Activated T-cell treated with anti-CD3 and anti-CD28 coated beads, Interleukin-2, amount 50 U/mL, for 72 hours (primary cell): ENCODE measurements at places on chromosomes 1 and 21. TPM values are rescaled to one million over a fixed set of nuclear protein-coding genes. Genes with fewer than 3 reads are reported as not detected.

The PTGFR gene
- total RNA-seq: not detected

The GSTM3 gene
- total RNA-seq: 13.3 TPM

The NES gene
- 0.05 TPM for total RNA-seq

The DCAF6 gene
- 33.2 TPM for total RNA-seq

The SH3D21 gene
- 8.1 TPM for total RNA-seq

The GJB3 gene
- total RNA-seq: not detected

The AVPR1B gene
- not detected for total RNA-seq

The PRR9 gene
- total RNA-seq: not detected

The TDRD5 gene
- not detected for total RNA-seq

DNA sequence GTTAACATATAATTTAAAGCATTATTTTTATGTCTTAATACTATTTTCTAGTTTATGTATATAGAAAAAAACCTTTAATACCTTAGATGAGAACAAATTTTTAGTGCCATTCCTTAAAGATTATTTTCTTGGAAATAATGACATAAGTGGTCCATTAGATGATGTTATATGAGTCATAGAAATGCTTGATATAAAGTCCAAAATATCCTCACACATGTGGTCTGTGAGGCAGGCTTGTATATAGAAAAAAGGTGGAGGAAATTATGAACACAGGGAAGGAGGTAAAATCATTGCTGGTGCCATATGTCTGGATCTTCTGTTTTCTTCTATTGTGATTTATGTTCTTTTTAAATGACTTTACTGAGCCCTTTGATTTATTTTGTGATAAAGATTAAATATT, 79.3 kb downstream of the MAP3K7CL start:
- no peak for DNase-seq

DNA sequence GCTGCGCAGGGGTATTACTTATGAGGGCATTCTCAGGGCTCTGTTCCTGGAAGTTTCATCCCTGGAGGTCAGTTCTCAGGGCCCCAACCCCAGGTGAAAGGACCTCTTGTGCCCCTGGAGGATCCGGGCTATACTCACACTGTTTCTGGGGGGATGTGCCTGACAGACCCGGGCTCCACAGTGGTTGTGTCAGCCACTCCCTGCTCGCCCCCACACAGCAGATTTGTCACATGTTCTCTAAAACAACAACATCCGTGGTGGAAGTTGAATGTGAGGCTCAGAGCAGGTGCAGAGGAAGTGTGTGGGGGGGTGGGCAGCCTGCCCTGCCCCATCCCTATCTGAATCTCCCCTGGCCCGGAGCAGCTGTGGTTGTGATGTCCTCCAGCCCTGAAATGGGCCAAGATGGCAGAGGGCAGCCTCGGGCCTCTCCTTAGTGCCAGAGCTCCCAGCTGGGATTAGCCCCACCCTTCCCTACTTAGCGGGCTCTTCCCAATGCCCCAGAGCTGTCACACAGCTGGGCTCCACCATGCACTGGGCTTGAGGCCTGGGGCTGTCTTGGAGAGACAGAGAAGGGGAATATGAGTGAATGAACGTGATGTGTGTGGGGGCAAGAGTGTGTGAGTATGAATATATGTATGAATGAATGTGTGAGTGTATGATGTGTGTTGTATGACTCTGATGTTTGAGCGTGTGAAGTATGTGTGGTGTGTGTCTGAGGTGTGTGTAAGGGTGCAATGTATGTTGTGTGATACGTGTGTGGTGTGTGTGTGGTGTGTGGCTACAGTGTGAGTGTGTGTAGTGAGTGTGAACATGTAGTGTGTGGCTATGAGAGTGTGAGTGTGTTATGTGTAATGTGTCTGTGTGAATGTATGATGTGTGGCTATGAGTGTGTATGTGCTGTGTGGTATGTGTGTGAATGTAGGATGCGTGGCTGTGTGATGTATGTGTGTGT, 1.5 kb upstream of the FCMR start:
- peak; percentile 80 for DNase-seq

GRCh38 chr1:166603296-166603695, 236.0 kb upstream of the POGK start:
- DNase-seq: no peak

- peak; percentile 14 for DNase-seq
Observed at GRCh38 chr1:59903141-59903754, 23.3 kb downstream of the CYP2J2 start.

- DNase-seq: no peak
Observed at GRCh38 chr1:154816937-154817336, 53.1 kb downstream of the KCNN3 start.

DNA sequence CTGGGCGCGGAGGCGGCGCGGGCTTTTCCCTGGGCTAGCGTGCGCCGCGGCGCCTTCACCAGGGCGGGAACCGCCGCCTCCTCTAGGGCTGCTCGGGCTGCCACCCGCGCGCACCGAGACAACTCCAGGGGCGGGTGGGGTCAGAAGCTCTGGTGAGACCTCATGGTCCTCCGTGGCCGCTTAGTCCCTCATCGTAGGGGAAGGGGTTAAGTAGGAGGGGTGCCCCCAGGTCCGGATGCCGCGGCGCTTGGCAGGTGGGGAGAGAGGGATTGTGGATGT, 559 bp downstream of the SERTAD4 start:
- peak; percentile 16 for DNase-seq

GRCh38 chr1:228088586-228089498, 6.3 kb downstream of the ARF1 start:
- DNase-seq: no peak

- DNase-seq: peak; percentile 22
Observed at GRCh38 chr1:202599669-202600431, 110.4 kb downstream of the SYT2 start.

DNA sequence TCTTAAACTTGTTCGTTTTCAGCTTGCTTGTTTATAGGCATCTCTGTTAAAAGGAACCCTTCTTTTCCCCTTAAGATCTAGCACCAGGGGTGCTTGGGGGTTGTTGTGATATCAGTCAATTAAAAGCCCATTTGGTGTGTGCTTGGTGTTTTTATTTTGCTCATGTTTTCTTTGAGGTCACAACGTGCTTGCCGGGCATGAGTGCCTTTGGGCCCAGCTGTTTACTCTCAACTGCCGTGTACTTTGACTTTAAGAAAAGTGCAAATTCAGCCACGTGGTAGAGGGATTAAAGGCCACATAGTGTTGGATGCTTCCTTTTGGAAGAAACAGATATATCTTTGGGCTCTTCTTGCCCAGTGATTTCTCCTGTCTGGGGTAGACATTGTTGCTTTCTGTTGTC, 10.5 kb downstream of the ARID1A start:
- DNase-seq: no peak

GRCh38 chr1:245118806-245119205, 36.0 kb upstream of the KIF26B start:
- DNase-seq: no peak

GRCh38 chr1:202710070-202711045, at the start of gene SYT2:
Gene SYT2 (minus strand): TSS chr1:202710454. CDS start chr1:202605772, 104,682 bp downstream.
- DNase-seq: peak; percentile 18

- DNase-seq: peak; percentile 49
Observed at GRCh38 chr1:244796719-244797406, 38.6 kb upstream of the COX20 start.

- no peak for DNase-seq
Observed at GRCh38 chr1:68383092-68383491, 66.7 kb downstream of the RPE65 start.

GRCh38 chr1:48526008-48526710, 54.2 kb upstream of the SPATA6 start:
- DNase-seq: no peak

DNA sequence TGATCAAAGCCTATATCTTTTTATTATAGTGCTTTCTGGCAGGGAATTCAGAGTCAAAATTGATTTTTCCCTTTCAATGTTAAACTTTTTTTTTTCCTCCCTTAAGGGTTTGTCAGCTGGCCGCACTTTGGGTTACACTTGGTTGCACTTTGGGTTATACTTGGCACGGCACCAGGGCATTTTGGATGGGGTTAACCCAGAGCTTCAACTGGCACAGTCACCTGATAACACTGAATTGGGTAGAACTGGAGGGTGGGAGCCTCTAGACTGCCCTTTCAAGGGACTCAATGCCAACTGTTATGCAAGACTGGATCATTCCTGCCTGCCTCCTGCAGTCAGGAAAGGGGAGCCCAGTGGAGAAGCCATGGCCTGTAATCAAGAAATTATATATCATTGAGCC, 211.5 kb downstream of the KCNJ6 start:
- DNase-seq: no peak

DNA sequence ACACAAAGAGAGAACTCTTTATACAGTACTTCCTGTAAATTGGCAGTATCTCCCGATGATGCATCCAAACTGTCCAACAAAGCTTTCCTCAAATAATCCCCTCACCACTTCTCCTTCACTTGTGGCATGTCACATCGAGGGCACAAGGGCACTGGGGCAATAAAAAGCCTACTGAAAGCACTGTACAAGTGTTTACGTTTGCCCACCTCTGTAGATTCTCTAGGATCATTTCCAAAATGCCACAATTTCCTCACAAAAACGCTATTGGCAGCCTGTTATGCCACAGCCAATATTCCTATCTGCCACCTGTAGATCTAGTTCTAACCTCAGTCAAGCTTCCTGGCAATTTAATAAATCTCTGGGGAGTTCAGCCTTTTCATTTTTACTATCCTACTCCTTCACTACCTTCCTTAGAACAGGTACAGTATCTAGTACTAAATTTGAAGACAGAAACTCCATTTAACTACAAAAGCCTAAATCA, 39.9 kb downstream of the HNRNPR start:
- no peak for DNase-seq

DNA sequence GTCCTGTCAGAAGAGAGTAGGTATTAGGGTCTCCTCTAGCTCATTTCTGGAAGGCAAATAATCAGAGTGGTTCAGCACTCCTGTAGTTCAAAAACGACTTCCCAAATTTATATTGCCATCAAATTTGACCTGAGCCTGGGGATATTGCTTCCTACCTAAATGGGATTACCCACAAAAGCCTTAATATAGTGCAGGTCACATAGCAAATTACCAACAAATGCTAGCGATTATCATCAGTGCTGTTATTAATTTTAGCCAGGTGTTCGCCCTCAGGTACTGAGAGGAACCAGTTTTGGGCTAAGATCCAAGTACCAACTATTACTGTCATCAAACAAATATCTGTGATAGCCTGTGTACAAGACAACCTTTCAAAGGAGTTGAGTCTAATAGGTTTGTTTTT, 661.8 kb upstream of the PTBP2 start:
- no peak for DNase-seq

DNA sequence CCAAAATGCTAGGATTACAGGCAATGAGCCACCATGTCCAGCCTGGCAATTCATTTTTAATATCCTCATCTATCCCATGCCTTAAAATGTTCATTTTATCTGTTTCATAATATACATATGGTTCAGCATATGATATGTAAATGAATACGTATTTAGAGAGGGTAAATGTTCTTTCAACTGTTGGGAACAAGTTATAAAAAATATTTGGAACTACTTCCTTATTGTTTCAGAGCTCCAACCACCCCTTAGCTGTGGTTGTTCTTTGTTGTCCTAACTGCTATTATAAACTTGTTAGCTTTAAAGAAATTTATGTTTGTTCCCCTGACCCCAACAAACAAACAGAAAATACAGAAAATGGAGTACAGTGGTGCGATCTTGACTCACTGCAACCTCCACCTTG, 14.5 kb downstream of the MCOLN2 start:
- DNase-seq: no peak

- DNase-seq: peak; percentile 60
Observed at GRCh38 chr1:25572708-25573590, 29.5 kb downstream of the LDLRAP1 start.

- DNase-seq: no peak
Observed at GRCh38 chr1:213269829-213270228, 218.8 kb downstream of the RPS6KC1 start.

GRCh38 chr1:209190591-209191261, 392.8 kb upstream of the CAMK1G start:
- peak; percentile 23 for DNase-seq

DNA sequence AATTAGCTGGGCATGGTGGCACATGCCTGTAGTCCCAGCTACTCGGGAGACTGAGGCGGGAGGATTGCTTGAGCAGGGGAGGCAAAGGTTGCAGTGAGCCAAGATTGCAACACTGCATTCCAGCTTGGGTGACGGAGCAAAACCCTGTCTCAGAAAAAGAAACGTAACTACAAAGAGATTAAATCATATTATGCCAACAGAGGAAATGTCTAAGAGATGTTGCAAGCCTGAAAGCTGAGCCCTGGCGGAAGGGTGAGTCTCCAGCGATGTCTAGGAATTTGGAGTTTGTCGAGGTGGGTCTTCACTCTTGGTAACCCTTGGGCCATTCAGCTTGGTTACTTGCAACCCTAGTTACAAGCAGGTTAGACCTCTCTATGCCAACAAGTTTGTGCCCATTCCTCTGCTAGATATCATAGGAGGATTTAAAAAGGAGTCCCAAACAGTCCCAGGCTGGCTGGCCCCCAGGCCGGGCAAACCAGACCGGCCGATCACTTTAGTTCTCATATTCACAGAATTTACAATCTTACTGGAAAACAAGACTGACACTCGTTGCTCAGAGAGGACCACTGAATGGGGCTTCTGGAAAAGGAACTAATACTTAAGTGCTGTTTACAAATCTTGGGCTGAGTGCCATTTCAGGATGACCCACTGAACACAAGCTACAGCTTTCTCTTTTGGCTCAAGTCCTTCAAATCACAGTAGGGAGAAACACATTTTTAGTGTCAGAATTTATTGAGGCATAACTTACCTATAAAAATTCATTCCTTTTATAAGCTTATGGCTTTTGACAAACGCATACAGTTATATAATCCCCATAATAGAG, 27.1 kb downstream of the SLC30A1 start:
- no peak for DNase-seq

DNA sequence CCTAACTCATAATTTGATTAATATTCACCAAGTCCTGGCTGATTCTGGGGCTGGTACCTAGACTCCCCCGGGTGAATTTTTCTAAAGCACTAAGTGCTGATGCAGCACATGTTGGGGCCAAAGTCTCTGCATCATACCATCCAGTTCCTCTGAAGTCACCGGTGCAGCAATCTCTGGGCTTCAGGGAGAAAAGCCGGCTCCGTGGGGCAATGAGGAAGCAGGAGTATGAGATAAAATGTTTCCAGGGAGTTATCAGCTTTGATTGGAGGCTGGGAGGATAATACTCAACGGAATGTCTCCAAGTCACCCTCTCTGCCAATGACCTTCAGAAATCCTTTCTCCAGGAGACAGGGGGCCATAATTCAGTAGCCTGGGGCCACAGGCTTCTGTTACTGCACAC, 1.2 kb downstream of the FCAMR start:
- no peak for DNase-seq

DNA sequence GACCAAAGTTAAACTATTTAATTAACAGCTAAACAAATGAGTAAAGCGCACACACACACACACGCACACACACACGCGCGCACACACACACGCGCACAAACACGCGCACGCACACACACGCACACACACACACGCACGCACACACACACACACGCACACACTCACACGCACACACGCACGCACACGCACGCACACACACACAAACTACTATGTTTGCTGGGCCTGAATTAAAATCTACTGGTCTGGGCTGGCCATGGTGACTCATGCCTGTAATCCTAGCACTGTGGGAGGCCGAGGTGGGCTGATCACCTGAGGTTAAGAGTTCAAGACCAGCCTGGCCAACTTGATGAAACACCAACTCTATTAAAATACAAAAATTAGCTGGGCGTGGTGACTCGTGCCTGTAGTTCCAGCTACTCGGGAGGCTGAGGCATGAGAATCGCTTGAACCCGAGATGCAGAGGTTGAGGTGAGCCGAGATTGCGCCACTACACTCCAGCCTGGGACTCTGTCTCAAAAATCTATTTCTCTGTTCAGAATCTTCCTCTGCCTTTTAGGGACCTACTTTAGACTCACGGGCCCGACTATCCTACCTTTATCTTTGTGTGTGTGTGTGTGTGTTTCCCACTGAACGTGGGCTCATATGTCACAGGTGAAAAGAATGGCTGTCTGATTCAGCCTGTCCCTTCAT, 37.5 kb upstream of the DNAJC11 start:
- DNase-seq: no peak
